ENCODE measurements at places on chromosomes 1 and 21. TPM values are rescaled to one million over a fixed set of nuclear protein-coding genes. Genes with fewer than 3 reads are reported as not detected.

DNA sequence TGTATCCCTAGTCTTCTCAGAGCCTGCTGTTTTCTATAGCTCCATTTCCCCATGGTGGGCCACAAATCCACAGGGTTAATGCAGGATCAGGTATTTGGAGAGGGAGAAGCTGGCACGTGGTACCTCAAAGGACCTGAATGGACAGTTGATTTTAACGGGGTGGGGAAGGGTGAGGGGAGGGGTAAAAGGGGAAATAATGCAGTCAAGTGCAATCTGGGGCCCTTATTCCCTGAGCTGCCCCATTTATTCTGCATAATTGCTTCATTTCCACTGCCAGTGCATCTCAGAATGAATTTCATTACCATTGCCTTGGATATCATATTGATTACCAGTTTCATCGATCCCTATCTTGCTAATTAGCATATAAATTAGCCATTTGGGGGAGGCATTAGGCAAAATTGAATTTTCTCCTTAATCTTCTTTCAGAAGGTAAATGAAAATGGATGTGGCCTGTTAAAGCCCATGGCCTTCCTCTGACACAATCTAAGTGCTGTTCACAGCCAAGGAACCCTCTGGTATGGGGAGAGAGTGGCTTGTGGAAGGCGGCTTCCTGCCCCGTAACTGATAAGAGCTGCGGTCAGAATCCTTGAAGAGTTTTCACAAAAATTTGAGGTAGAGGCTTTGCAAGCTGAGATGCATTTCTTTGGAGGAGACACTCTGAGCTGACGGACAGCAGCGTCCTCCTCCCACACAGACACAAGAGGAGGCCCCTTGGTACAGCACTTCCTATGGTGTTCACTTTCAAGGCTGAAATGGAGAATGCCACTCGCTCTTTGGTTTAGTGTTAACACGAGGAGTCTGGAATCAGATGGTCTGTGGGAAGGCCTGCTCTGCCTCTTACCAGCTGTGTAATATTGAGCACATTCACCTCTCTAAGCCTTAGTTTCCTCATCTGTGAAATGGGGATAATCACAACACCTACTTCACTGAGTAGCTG, 34.4 kb downstream of the PHC2 start:
- DNase-seq: no peak

DNA sequence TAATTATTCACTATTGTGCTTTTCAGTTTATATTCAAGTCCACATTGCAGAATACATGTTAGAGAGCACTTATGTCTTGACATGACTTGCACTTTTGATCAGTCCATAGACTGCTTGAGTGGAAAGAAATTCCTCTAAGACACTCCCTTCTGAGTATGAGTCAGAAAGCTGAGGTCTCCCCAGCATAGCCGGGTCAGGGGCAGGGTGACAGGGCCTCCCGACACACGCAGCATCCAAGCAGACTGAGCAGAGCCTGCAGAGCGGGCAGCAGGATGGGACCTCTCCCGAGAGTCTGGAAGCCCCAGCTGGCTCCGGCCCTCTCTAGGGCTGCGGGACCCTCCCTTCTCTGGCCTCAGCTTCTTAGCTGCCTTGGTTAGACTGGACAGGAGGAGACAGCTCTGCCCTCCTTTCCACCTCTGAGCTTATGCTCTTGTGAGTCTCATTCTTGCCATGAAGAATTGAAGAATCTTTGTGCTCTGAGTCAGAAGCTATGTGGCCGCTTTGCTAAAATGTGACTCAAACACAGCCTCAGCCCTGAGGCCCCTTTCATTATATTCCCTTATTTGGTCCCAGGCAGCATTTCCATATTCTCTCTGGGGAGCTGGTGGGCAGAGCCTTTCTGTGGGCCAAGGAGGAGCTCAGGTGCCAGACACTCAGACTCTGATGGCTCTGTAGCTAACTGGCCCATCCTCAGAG, 11.2 kb upstream of the CAPN2 start:
- no peak for DNase-seq

DNA sequence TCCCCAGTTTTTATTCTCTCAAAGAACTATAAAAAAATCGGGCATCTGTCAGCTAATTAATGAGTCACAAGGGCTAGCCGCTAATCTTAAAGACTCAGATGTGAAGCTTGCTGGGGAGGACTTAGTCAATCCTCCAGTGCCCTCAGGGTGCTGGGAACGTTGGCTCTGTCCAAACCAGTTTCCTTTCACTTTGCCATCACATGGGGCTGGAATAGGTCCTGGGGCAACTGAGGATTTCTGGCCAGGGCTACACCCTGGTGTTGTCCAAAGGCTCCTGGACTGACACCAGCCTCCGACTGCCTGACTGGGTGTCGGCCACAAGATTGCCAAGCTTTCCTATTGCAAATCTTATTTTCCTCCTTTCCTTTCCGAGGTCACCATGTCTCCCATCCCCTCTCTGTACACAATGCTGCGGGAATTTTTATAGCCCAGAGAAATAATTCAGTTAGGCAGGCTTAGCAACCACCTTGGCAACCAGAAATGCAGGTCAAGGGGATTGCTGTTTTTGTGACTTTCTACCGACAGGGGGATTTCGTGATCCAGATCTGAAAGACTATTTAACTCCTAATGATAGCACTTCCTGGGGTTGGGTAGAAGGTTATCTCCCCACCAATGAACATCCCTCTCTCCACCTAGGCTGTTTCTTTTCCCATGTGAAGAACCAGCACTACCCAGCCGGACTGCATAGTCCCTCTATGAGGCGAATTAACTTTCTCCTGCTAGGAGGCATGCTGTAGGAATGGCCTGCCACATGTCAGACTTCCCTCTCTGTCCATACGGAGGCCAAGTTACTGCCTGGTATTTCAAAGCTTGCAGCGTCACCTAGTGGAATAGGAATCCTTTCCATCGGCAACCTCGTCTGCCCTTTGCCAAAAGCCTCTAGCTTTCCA, 29.9 kb upstream of the CTBS start:
- DNase-seq: no peak

- no peak for DNase-seq
Observed at GRCh38 chr1:8390707-8391106, 72.8 kb downstream of the SLC45A1 start.

GPR52 gene
- total RNA-seq: 3.6 TPM

DPYD gene
- 21.7 TPM for total RNA-seq

KIRREL1 gene
- 36.0 TPM for total RNA-seq

SLC35F3 gene
- total RNA-seq: 0.79 TPM

RXFP4 gene
- total RNA-seq: not detected

TRPM2 gene
- total RNA-seq: 1.8 TPM
